ENCODE measurements at places on chromosomes 6 and 20.

DNA sequence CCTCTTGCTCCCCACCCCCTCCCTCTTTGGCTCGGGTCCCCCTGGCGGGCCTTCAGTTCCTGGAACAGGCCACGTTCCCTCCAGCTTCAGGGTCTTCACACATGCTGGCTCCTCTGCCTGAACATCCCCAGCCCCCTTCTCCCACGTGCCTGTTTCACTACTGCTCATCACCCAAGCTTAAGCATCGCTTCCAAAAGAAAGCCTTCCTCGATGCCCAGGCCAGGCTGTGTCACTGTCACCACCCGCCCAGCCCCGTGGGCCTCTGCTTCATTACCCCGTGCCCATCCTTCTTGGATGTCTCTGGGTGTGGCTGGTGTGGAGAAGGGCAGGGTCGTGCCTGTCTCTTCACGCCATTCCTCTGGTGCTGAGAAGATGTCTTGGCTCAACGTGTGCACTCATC lies 2.8 kb downstream of the DLGAP4 start:
- DNase-seq: no peak

DNA sequence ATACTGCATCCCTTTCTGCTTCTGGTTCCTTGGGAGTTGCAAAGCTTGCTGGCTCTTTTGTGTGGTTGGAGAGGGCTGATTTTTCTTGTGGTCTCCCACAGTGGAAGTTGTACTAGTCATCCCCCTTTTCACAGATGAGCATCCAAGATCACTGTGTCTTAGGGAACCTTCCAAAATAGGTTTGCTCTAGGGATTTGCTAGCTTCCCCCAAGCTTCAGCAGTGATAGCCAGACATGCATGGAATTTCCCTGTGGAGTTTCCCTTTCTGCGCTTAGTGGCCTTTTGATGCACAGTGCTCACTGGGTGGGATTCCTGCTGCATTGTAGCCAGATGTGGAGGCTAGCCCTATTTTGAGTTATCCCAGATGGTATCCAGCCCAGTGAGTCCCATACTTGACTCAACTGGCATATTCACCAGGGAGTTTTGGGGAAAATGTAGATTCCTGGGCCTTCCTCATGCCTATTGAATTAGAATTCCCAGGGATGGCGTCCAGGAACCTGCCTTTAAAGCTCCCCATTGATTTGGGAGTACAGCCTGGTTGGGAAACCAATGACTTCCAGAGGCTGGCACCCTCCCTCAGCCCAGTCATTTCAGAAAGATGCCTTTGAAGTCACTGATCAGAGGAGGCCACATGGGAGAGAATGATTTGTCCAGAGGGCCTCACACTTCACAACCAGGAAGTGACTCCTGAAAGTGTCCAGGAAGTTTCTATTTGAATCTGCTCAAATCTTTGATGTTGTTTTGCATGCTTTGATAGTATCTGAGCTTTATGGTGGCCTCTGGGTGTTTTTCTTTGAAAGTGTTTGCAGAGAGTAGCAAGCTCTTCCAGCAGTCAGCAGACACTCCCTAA lies 25.9 kb downstream of the PPARD start:
- DNase-seq: no peak

- peak; percentile 67 for DNase-seq
Observed at GRCh38 chr20:37534401-37535157, 6.9 kb upstream of the BLCAP start.

- no peak for DNase-seq
Observed at GRCh38 chr6:112050429-112050828, 3.5 kb upstream of the CCN6 start.

Data from femur (tissue), 1 donor.